NCI-H1930 (cell line): ENCODE measurements at places on chromosomes 1 and 21.
A peak's percentile ranks its signal among the peaks of the same experiment; 100 is the strongest.

- DNase-seq, result no peak
Measured at GRCh38 chr1:235500971-235501540, 3.2 kb downstream of the B3GALNT2 start.

- DNase-seq, result no peak
Measured at GRCh38 chr1:161119092-161119903, 1.4 kb downstream of the NIT1 start.

DNA sequence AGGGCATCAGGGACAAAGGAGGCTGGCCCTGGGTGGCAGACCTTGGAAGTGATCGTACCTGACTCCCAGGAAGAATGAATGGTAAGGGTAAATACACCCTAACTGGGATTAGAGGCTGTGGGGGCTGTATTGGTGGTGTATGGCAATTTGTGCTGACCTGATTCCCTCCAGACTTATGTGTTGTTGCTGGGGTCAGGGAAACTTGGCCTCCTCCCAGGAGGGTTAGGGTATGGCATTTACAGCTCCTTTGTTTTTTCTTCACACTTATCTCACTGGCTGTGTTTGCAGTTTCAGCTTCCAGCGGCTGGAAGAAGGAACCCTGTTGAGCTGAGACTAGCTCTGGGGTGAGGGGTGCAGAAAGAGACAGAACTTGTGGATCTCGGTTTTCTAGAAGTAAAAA lies 8.2 kb downstream of the VANGL1 start:
- no peak for DNase-seq

GRCh38 chr1:240054109-240054701 lies 37.5 kb upstream of the FMN2 start:
- DNase-seq, result no peak

DNA sequence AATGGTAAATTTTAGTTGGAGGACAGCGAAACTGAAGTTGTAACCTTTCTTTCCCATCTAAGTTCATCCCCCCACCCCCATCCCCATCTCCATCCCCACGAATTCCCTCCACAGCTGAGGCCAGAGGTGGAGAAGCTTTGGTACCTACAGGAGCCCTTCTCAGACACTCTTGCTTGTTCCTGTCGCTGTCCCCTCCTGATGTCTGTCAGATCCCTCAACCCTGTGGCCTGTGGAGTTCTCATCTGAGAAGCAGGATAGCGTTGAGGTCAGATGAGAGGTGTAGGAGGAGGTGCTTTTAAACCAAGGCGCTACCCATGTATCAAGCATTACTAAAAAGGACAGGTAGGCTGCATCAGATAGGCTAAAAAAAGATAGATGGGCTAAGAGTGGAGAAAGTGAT lies 769 bp downstream of the NTPCR start:
- no peak for DNase-seq

DNA sequence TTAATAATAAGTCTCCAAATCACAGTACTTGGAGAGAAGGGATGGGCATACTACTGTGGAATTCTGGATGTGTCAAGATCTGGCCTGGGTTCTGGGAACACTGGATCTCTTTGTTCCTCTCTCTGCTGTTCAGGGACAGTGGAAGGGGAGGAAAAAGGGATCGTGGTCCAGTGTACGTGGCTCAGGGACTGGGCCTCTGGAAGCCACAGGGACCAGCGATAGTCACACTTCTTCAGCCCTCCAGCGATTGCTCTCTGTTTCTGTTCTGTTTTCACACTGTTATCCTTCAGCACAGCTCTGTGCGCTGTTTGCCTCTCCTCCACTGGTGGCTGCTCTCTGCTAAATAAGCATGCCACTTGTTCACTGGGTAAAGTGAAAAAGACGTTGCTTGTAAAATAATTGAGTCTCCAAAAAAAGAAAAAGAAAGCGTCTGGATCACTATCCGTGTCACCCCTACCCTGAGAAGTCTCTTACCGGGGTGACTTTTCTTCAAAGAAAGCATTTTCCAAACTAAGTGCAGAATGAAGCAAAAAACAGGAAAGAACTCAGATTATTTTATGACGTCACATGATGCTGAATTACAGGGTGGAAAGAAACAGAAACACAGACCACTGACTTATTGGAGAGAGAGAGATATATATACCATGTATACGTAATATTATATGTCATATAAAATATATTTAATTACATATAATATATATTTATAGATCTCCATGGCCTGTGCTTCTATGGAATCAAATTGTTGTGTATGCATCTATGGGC lies 279.4 kb downstream of the RGS7 start:
- DNase-seq, result no peak

GRCh38 chr1:23343221-23344110 lies 618 bp downstream of the HNRNPR start:
- DNase-seq, result no peak

GRCh38 chr1:43143441-43143888 lies 28.6 kb downstream of the EBNA1BP2 start:
- DNase-seq, result peak; percentile 38

DNA sequence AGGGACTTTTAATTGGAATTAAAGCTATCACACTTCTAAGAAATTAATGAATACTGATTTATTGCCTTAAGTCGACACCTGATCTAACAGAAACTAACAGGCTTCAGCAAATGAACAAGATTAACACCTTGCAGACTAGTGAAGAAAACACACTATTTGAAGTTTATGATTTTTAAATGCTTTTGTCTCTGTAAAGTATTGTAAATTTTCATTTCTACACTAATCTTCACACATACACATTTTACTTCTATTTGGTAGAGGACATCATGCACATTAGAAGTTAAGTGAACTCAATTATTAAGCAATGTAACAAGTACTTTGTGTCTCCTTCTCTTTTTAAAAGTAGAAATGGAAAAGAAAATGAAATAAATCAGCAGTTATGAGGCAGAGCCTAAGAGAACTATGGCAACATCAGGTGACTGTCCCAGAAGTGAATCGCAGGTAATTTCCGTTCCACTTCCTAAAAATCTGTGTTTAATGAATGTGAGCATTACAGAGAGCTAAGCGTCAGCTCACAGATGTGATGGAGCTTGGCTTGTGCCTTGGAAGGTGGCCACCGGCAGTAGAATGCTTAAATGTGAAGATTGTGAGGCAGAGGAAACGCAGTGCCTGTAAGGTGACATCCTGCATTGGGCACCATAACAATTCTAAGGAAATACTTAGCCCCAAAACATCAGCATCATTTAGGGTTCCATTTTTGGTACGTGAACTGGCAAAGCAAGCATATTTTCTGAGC lies 1.2 kb downstream of the PRMT2 start:
- no peak for DNase-seq
